Endothelial cell (in vitro differentiated cells): ENCODE measurements at places on chromosomes 6 and 20.

DNA sequence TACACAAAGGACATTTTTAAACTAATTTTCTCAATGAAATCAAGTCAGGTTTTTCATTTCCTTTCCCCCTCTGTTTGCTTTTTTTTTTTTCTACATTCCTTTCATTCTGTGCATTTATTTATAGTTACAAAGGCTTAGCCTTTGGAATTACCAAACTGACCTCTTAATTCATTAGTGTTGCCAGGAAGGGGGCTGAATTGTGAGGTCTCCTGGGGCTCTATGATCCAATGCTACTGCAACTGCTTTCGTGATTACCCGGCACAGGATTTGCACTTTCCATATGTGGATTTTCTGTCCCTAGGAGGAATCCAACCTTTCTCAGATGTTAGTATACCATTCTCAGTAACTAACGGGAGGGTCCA lies 35.3 kb downstream of the NEDD9 start:
- DNase-seq, result no peak

- DNase-seq, result no peak
Observed at GRCh38 chr6:43922426-43923375, 152.7 kb downstream of the VEGFA start.

DNA sequence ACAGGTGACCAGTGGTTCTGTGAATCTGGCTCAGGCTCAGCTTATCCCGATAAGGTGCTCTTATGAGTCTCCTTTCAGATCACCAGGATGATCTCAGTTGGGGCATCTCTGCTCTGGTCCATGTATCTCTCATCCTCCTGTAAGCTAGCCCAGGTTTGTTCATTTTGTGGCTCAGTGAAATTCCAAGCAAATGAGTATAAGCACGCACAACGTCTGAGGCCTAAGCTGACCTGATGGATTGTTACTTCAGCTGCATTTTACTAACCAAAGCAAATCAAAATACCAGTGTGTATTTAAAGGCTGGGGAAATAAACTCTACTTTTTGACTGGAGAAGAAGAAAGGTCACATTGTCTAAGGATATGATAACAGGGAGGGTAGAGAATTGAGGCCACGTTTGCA lies 551.0 kb upstream of the BTBD3 start:
- no peak for DNase-seq

DNA sequence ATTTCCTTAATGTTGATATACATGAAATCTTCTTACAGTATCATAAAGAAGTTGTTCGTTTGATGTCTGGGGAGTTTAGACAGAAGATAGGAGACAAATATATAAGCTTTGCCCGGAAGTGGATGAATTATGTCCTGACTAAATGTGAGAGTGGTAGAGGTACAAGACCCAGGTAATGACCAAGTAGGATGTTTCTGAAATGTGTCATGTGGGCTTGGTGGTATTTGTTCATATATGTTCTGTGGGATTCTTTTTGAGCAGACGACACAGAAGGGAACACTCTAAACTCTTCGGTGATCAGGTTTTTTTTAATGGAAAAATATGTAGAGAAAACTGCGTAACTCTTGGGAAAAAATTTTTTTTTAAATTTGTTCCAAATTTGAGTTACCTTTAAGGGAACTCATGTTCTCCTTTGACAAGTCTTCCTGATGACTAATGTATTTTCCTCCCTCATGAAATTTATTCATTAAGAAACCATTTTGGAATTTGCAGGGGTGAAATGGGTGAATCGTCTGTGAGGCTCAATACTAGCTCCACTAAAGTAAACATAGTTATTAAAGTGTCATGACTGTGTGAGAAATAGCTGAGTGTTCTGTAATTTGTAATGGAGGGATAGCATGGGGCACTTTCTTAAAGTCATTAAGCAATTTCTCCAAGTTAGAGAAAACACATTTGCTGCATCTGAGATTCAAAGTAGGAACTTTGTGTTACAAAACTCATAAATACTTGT lies 100.6 kb downstream of the MAP3K4 start:
- no peak for DNase-seq

GRCh38 chr6:8352335-8352965 lies 82.9 kb downstream of the SLC35B3 start:
- no peak for DNase-seq

DNA sequence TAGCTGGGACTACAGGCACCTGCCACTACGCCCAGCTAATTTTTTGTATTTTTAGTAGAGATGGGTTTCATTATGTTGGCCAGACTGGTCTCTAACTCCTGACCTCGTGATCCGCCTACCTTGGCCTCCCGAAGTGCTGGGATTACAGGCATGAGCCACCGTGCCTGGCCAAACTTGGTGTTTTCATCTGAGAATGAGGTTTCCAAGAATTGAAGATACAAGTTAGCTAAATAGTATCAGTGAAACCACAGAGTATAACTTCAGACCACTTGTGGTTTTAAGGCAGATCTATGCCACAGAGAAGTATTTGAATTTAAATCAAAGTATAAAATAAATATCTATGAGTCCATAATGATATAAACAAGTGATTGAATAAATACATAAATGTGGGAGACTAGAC lies 70.1 kb downstream of the SLC16A10 start:
- no peak for DNase-seq

GRCh38 chr20:829551-829950 lies 4.0 kb upstream of the FAM110A start:
- DNase-seq, result no peak
